SJSA1 (cell line): ENCODE measurements at places on chromosomes 2 and 18. TPM values are rescaled to one million over a fixed set of nuclear protein-coding genes. Genes with fewer than 3 reads are reported as not detected.

Gene CCDC148
- 3.2 and 3.5 TPM in 2 replicates for total RNA-seq

Gene TNFRSF11A
- total RNA-seq: not detected in 2 replicates

Gene POTEC
- total RNA-seq: not detected in 2 replicates

Gene MC5R
- total RNA-seq: not detected in 2 replicates

Gene EHD3
- 3.0 and 8.1 TPM in 2 replicates for total RNA-seq

Gene CDH19
- total RNA-seq: not detected in 2 replicates

Gene PTPRN
- total RNA-seq: 4.2 and 4.9 TPM in 2 replicates

Gene SMPD4
- total RNA-seq: 24.9 and 25.7 TPM in 2 replicates

Gene ANKRD36B
- total RNA-seq: 5.5 and 8.5 TPM in 2 replicates

Gene BMP10
- not detected in 2 replicates for total RNA-seq

Gene CNDP1
- total RNA-seq: not detected in 2 replicates

Gene RPS27A
- total RNA-seq: 1,776 and 2,070 TPM in 2 replicates

Gene LINC00305
- total RNA-seq: not detected in 2 replicates

Gene DYNAP
- not detected in 2 replicates for total RNA-seq

Gene UNC50
- 54.8 and 56.0 TPM in 2 replicates for total RNA-seq

Gene TP53I3
- total RNA-seq: 8.1 and 19.6 TPM in 2 replicates

Gene SLC9A2
- total RNA-seq: 0.03 TPM in 1 of 2 replicates, not detected in the other

Gene MYO7B
- 1.2 and 1.8 TPM in 2 replicates for total RNA-seq

Gene DDX18
- 63.8 and 76.3 TPM in 2 replicates for total RNA-seq

Gene ANKRD30B
- not detected in 2 replicates for total RNA-seq
